Nephron progenitor cell (in vitro differentiated cells): ENCODE measurements at places on chromosomes 3 and 15.

GRCh38 chr3:126267976-126268615 lies 87.7 kb upstream of the ALDH1L1 start:
- DNase-seq, result no peak

DNA sequence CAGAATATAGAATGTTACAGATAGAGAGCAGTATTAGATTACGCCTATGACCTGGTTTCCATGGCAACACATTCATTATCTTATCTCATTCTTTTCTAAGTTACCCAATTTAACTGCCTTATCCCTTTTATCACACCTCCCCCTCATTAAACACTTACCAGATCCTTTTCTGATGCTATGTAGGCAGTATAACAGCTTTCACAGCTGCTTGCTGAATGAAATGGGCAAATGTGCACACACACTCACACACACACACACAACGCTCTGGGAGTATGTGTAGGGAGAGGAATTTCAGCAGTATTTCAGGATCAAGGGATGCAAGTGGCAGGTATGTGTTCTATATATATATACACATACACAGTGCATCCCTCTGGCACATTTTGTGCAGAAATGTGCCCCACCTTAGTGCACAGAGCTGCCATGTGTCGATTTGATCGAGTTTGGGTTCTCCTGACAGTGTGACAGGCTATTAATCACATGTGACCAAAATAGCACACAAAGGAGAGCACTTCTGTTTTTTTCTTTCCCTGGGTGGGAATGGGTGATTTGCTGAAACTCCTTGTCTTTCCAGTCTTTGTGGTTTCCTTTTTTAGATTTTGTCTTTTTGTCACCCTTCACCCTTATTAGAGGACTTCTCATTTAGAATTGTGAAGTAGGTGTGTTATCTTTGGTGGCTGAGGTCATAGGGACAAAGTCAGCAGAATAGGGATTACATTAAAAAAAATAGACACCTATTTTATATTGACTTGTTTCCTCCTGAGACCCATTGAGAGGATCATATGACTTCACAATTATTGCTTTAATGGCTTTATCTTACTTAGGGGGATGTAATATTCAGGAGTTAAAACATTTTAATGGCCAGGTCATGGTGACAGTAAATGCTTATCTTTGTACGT lies 553.7 kb downstream of the PDCD6IP start:
- no peak for DNase-seq

GRCh38 chr3:183158113-183158512 lies 4.4 kb downstream of the LAMP3 start:
- no peak for DNase-seq

DNA sequence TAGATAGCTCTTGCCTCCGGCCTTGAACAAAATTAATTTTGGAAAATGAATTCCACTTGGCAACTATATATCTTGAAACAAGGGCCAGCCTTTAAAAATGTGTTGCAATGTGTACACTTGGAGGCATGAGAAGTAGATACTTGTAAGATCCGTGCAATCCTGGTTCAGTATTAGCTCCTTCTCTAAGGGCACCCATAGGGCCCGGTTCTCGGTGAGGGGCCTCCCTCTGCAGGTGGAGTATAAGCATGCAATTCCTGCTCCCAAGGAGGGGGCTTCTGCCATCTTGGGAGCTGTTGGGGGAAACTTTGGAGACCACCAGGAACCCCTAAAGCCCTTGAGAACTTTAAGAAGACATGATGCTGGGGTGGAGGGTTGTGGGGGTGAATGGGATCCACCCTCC lies 388.7 kb upstream of the RGMA start:
- no peak for DNase-seq
